Cortex of kidney (tissue), 1 donor: ENCODE measurements at places on chromosomes 16 and 17.

DNA sequence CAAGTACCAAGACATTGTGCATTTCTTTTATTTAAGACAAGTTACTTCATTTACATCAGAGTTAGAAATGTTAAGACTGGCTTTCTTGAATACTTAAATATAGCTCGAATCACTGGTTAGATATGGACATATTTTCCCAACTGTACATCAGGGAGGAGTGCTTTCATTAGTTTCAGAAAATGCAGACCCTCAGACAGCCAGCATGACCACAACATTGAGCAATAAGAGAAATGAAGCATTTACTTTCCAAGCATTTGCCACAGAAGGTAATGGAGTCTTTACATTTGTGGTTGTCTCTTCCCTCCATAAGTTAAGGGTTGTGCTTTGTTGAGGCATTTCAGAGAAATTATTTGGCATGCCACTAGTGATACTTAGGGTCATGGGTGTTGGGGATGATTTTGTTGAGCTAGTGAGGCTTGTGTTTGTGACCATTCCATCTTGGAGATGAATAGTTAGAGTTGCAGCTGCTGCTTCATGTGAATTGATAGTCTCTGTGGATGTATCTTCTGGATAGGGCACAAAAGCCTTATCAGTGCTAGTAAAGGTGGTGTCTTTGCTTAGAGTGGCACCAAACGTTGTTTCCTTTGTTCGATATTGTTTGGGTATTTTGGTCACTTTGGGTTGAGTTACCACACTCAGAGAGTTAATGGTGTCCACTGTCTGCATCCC lies 2.1 kb downstream of the OMG start:
- no peak for DNase-seq

GRCh38 chr16:48526058-48526957 lies 83.7 kb downstream of the N4BP1 start:
- no peak for DNase-seq

- no peak for DNase-seq
Observed at GRCh38 chr16:65281586-65281985, 159.7 kb upstream of the CDH11 start.

- DNase-seq: no peak
Observed at GRCh38 chr16:12320298-12320706, 343.8 kb downstream of the SNX29 start.

DNA sequence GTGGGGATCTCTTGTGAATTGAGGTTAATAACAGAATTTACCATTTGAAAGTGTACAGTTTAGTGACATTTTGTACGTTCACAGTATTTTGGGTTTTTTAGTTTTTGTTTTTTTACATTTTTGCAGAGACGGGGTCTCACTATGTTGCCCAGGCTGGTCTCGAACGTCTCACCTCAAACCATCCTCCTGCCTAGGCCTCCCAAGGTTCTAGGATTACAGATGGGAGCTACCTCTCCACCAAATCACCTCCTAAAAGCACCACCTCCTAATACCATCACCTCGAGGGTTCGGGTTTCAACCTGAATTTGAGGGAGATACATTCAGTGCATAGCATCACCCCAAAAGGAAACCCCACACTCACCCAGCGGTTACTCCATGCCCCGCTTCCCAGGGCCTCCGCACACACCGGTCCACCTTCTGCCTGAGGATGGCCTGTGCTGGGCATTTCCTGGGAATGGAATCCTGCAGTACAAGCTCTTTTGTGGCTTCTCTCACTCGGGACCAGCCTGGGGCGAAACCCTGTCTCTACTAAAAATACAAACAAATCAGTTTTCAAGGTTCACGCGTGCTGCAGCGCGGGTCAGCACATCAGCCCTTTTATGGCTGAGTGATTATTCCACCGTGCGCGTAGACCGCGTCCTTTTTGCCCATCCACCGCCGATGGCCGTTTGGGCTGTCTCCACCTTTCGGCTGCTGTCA lies 182.7 kb upstream of the CIBAR2 start:
- DNase-seq: no peak

DNA sequence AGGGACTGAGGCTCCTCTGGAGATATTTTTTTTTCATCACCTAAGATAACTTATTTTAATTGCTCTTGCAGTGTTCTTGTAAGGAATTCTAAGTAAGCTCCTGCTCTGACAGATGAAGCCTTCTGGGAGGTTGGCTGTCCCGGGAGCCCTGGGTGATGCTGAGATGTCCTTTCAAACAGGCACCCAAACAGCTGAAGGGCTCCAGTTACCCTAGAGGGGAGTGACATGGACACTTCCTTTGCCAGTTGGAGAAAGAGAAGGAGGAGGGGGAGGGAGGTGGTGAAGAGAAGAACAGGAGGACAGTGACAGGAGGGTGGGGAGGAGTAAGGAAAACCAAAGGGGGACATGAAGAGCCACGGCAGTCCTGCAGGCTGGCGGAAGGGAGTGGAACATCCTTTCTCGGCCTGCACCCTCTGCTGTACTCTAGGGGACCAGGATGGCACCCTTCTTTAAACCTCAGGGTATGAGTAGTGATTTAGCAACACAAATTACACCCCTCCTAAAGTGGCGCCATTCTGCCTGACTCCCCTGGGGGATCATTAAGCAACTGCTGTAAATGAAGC lies 51.8 kb downstream of the MYH3 start:
- DNase-seq: no peak

GRCh38 chr16:50229149-50229726 lies 37.1 kb upstream of the ADCY7 start:
- no peak for DNase-seq
